IMR-90 (cell line): ENCODE measurements at places on chromosomes 1 and 21. TPM values are rescaled to one million over a fixed set of nuclear protein-coding genes. Genes with fewer than 3 reads are reported as not detected.

The SYDE2 gene
- 10.0 and 11.7 TPM in 2 replicates for total RNA-seq

DNA sequence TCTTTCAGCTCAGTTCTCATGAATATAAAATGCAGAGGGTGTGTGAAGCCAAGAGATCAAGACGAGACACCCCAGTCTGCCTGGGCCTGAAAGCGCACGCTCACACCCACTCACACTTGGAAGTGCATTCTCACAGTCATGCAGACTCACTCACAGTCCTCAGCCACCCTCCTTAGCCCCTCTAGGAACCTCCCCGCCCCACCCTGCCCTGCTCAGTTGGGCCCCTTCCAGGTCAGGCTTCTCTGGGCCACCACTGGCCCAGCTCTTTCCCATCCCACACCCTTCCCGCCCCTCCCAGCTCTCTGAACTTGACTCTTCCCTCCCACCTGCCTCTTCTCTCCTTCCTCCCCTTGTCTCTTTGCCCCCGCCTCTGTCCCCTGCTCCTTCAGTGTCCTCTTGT lies 93.8 kb downstream of the EPHB2 start:
- DNase-seq, result peak; percentile 23

- DNase-seq, result peak; percentile 57
Observed at GRCh38 chr21:26732432-26733221, 112.6 kb downstream of the ADAMTS1 start.

The DCST1 gene
- not detected in 2 replicates for total RNA-seq

DNA sequence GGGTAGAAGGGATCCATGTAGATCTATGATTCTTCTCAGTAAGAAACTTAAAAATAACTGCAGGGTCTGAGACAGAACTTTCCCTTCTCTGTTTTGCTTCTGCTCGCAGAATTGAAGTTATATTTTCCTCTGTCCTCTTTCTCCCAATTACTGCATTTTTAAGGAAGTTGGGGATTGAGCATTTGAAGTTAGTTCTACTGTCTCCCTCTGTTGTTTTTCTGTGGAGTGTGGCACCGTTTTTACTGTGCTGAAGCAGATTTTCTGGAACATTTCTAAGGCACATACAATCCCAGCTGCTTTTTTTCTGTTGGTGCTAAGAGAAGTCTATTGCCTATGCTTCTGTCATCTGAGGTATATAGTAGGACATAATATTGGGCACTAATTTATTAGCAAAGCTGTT lies 43.3 kb downstream of the RASAL2 start:
- DNase-seq, result no peak

DNA sequence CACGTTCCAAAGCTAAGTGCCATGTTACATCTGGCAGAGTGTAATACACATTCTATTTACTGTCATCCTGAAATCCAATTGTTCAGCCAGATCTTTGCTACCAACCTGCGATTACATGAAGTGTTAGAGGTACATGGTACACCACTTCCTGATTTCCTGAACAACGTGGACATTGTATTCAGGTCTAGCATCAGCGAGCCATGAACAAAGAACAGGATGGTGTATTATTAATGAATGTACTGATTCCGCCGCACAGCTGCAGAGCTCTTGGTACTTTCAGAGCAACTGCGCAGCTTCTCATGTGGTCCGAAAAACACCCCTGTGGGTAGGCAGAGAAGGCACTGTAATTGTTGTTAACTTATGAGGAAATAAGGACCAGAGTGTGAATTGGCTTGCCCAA lies 511.4 kb downstream of the AJAP1 start:
- DNase-seq, result no peak

The SLC44A5 gene
- under 0.01 TPM in 2 replicates for total RNA-seq

GRCh38 chr1:155005076-155006011 lies 2.7 kb downstream of the ZBTB7B start:
- DNase-seq, result no peak
